Stimulated activated naive B cell treated with anti-CD40 and anti-IgM and Interleukin-4, amounts not matched to agents 10 μg/mL and 1 μg/mL and 100 μg/mL, for 72 hours (primary cell): ENCODE measurements at places on chromosomes 5 and 9.
A peak's percentile ranks its signal among the peaks of the same experiment; 100 is the strongest.

- DNase-seq = peak; percentile 13
- no peaks in the 10 kb centered on the region for H3K27me3 ChIP-seq
- no peaks in the 10 kb centered on the region for H3K36me3 ChIP-seq
- H3K27ac ChIP-seq = no peak overlapping the region
Observed at GRCh38 chr5:68460147-68460798, 244.7 kb downstream of the PIK3R1 start.

- H3K4me1 ChIP-seq = peaks cover 40% of the 10 kb centered on the region
- no peaks in the 10 kb centered on the region for H3K27me3 ChIP-seq
- peak; percentile 8 for DNase-seq
- H3K36me3 ChIP-seq = peaks cover 3% of the 10 kb centered on the region
Observed at GRCh38 chr5:68710514-68710913, 383.3 kb upstream of the SLC30A5 start.

- DNase-seq = no peak
- peaks cover 5% of the 10 kb centered on the region for H3K27me3 ChIP-seq
- H3K4me3 ChIP-seq = no peak overlapping the region
- no peak overlapping the region for H3K27ac ChIP-seq
Observed at GRCh38 chr9:34689116-34689470, 2.0 kb downstream of the CCL19 start.

- no peak for DNase-seq
- peaks cover 75% of the 10 kb centered on the region for H3K36me3 ChIP-seq
- H3K27ac ChIP-seq = peak overlapping the region; percentile 52
- no peak overlapping the region for H3K4me3 ChIP-seq
- no peaks in the 10 kb centered on the region for H3K27me3 ChIP-seq
Observed at GRCh38 chr5:178223196-178223773, 9.3 kb downstream of the PHYKPL start.

- peaks cover 4% of the 10 kb centered on the region for H3K27me3 ChIP-seq
- H3K4me3 ChIP-seq = no peak overlapping the region
- DNase-seq = no peak
- H3K4me1 ChIP-seq = no peaks in the 10 kb centered on the region
- no peaks in the 10 kb centered on the region for H3K36me3 ChIP-seq
Observed at GRCh38 chr5:96489532-96489931, 56.5 kb upstream of the PCSK1 start.

- no peaks in the 10 kb centered on the region for H3K27me3 ChIP-seq
- no peaks in the 10 kb centered on the region for H3K36me3 ChIP-seq
- no peak for DNase-seq
- H3K4me1 ChIP-seq = no peaks in the 10 kb centered on the region
Observed at GRCh38 chr9:77794985-77795384, 146.9 kb upstream of the GNA14 start.

DNA sequence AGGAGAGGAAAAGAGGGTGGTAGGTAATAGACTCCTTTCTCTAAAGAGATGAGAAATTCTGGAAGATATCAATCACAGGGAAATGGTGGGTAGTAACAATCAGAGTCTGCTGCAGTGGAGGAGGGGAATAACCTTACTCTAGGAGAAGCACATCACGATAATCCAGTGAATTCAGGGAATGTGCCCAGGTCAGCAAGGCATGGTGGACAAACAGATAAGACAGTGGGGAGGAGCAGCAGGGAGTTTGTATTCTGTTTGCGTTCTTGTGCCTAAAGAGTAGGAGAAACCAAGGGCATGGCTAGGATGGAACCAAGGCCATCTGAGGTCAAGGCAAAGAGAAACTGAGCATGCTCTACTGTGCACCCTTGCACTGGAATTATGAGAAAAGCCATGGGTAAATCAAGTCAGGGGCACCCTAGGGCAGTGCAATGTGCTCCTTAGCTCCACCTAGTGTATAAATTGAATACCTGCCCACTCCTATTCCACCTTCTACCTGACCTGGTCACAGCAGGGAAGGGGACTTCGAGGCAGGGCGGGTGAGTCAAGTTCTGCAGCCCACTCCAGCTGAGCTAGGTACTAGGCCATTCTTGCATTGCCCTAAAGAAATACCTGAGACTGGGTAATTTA is 31.6 kb downstream of the RETREG1 start:
- H3K4me3 ChIP-seq = no peak overlapping the region
- H3K27me3 ChIP-seq = no peaks in the 10 kb centered on the region
- no peak for DNase-seq
- H3K27ac ChIP-seq = no peak overlapping the region
- H3K36me3 ChIP-seq = peaks cover 23% of the 10 kb centered on the region
